ENCODE measurements at places on chromosomes 2 and 18.

- DNase-seq, result no peak
Measured at GRCh38 chr2:61707984-61708852, 145.6 kb downstream of the FAM161A start.

GRCh38 chr18:11064106-11064505 lies 85.3 kb downstream of the PIEZO2 start:
- no peak for DNase-seq

GRCh38 chr2:100739735-100740432 lies 80.1 kb upstream of the NPAS2 start:
- DNase-seq, result no peak

- DNase-seq, result no peak
Measured at GRCh38 chr2:128779301-128780095, 460.8 kb upstream of the HS6ST1 start.

DNA sequence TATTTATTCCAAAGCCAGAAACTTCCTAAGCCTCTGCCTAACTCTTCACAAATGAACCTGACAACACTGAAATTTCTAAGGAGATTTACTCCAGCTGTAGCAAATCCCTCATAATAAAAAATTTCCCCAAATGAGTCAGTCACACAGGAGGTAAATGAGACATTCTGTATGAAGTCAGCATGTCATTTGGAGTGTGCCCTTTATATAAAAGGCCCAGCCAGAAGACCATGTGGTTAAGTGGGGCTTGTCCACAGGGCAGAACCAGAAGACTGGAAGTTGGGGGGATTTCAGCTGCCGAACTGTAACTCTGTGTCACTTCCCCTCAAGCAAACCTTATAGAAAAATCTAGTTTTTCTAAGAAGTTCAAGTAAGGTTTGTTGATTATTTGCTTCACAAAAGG lies 30.2 kb downstream of the NRP2 start:
- no peak for DNase-seq

GRCh38 chr2:26847307-26847654 lies 651 bp upstream of the DPYSL5 start:
- DNase-seq, result no peak

DNA sequence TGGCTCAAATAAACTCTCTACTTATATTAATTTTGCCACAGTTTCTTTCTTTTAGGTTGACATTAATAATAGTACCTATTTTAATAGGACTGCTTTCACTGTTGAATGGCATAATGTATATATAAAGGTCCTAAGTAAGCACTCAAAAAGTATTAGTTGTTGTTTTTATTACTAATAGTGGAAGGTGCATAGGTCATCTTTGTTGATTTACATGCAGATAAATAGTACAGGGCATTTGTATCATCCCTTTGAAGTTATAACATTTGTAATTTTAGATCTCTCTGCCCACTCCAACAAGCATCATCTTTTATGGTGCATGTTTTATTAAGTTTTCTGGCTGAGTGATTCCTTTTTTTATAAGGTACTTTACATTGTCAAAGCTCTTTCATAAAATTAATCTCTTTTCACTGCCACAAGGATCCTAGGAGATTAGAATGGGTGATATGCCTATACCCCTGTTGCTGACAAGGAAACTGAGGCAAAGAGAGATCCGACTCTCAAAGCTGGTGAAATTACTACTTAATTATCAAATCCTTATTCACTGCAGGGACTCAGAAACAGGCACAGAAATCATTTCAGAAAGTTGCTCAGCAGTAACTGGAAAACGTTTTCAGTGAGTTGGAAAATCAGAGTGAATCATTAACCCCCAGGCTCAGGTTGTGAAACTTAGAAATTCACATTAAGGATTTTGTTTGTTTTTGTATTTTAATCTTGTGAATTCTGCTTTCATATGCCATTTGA lies 299.6 kb downstream of the AGPS start:
- DNase-seq, result no peak

DNA sequence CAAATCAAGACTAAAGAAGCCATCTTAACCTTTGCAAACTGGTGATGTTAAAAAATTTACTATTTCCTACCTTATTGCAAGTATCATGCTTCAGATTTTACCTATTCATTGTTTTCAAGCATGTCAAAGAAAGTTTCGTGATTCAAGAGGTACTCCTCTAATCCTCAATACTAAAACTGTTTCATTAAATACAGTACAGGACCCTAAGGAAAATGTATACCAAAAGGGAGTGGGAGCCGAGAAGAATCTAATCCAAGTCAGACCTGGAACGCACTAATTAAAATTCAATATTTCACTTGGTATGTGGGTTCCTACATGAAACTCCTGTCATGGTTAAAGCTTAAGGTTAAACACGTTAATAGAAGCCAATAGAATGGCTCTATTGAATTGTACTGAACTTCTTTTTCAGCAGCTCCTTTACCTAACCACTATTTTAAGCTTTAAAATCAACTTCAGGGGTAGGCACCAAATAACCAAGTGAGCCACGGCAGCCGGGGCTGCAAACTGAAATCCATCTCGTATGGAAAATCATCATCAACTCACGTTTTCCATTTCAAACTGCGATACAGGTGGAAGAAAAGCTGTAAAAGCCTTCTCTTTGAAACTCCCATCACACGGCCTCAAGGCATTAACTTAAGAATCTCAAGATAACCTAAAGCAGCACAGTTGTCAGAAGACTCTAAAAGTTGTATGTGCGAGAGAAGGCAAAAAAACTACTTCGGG lies 188.8 kb downstream of the ZEB2 start:
- DNase-seq, result no peak

GRCh38 chr2:120231564-120231973 lies 8.4 kb upstream of the TMEM185B start:
- DNase-seq, result no peak

GRCh38 chr2:175535631-175536030 lies 354.1 kb upstream of the ATP5MC3 start:
- DNase-seq, result no peak

DNA sequence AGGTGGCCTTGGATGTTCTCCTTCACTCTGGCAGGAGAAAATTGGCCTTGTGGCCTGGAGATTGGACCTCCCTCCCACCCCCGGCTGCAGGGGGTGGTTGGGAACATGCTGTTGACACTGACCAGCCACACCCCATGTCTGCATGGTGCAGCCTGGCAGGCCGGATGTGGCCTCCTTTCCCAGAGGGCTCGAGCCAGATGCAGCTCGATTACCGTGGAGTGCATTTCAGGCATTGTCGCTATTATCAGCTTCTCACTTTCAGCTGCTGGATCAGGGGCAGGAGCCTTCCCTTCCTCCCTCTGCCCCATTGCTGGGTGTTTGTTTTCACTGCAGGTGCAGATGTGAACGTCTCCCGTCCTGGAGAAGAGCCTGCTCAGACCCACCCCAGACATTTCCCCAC lies 211.0 kb upstream of the SIX2 start:
- no peak for DNase-seq

GRCh38 chr2:187377340-187377739 lies 70.7 kb downstream of the CALCRL start:
- no peak for DNase-seq

- DNase-seq, result no peak
Measured at GRCh38 chr18:62877411-62878221, 162.3 kb downstream of the PHLPP1 start.

GRCh38 chr2:101328474-101329007 lies 20.0 kb upstream of the RNF149 start:
- no peak for DNase-seq

- DNase-seq, result no peak
Measured at GRCh38 chr2:140154271-140154670, 1374.1 kb upstream of the NXPH2 start.

- DNase-seq, result no peak
Measured at GRCh38 chr2:133521146-133521745, 47.0 kb downstream of the NCKAP5 start.

- DNase-seq, result no peak
Measured at GRCh38 chr2:238649123-238649522, 198.8 kb upstream of the TWIST2 start.

DNA sequence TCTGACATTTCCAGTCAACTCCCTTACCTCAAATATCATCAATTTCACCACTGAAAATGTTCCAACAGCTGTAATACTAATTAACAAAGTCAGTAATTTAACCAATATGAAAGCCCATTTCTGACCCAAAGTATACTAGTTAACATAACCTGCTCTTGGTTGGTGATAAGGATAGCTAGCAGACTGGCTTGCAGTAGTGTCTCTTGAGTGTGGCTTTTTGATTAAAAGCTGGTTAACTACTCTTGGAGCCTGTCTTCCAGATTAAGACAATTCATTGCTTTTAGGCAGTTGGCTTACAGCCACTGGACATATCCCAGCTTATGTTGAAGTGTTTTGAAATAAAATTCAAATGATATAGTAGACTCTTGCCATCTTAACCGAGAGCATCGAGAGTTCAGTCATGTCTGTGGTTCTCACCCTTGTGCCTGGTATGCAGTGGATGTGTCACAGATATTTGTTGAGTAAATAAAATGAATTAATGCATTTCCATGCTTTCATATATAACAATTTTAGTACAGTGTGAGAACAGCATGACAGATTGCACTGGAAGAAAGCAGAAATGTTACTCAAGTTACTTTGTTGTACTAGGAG lies 158.1 kb downstream of the TANC1 start:
- no peak for DNase-seq

DNA sequence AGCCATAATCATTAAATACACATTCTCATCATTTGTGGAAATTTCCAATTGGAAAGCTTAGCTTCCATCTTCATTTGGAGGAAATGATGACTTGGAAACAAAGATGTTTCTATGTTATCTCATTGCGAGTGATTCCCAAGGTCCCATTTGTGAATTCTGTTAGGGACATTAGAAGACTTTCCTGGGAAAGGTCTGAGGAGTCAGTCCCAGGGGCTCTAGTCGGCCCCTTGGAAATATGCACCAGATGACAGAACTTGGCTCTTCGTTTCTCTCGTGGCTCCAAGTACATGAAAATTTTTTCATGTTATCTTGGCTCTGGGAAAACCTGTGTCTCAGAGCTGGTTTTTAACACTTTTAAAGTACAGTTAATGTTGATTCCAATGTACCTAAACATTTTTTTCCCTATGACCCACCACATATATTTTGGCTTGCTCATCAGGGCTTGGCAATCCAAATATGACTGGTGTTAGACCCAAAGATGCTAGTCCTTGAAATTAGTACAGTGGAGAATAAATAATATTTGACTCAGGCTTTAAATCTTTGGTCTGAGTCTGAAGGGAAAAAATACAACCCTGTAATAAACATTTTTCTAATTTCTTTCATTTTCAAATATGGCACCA lies 15.4 kb upstream of the CAVIN2 start:
- DNase-seq, result no peak

GRCh38 chr2:74679615-74680014 lies 25.6 kb downstream of the SEMA4F start:
- no peak for DNase-seq

DNA sequence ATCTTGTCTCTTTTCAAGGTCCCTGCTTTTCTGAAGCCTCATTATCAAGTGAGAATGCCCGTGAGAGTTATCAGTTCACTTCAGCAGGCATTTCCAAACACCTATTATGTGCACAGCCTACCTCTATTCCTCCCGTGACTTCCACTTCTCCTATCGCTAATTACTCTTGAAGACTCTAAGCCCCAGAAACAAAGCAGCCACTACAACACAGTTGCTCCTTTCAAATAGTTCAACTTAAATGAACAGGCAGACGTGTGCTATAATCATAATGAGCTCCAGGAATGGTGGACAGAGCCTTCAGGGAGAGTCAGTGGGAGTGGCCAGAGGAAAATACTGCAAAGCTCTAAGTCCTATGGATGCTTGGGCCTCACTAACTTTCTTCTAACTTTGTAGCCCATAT lies 159.0 kb downstream of the RDH14 start:
- no peak for DNase-seq

GRCh38 chr18:34121200-34121721 lies 103.5 kb downstream of the NOL4 start:
- DNase-seq, result no peak

DNA sequence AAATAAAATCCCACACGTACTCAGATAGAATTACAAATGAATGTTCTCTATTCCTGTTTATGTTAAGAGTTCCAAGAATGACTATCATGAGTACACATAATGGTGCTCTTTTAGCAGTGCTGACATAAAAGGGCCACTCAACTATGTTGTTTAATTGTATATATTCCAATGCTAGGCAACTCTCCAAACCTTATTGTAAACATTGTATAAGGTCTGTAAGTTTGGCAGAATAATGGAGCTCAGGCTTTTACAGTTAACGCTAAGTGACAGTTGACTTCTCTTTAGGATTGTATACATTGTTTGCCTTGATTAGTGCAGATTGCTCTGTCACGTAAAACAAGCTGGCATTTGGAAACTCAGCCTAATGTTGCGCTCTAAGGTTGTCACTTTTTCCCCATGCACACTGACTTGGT lies 20.8 kb downstream of the RBMS1 start:
- no peak for DNase-seq

GRCh38 chr2:151809073-151809383 lies 19.2 kb downstream of the ARL5A start:
- no peak for DNase-seq

DNA sequence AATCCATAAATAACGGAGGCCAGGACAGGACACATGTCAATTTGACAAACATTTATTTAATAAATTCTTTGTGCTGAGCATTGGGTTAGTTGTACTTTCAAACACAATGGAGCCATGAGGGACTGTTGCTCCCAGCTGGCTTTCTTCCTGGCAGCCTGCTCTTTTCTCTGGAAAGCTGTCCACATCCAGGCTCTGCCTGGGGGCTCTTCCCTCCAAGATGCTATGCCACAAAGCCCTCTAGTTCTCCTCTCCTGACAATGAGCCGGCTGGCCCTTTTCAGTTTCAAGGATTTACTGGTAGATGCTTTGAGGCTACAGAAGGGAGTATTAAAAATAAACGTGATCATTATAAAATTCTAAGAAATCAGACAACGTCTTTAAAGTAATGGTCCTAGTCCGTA lies 44.1 kb upstream of the SLC14A2 start:
- DNase-seq, result no peak

- DNase-seq, result no peak
Measured at GRCh38 chr2:24920809-24921441, 888 bp upstream of the ADCY3 start.

DNA sequence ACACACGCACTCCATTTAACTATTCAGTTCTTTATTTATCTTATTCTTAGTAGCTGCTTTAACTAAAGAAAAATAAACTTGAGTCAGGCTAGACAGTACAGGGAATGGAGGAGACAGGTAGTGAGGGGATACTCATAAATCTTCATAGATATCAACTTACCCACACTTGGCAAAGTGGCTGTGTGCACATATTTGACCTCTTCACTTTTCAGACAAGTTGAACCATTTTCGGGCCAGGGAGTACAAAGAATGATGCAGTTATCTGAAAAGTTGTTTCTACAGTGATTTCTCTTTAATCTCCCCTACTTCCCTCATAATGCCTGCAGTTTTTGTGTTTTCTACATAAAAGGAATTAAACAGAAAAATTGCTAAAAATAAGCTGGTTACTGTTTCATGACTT lies 307.5 kb downstream of the GULP1 start:
- no peak for DNase-seq

- DNase-seq, result no peak
Measured at GRCh38 chr18:80029690-80030089, 4.5 kb upstream of the RBFA start.

All from stimulated activated CD4-positive, alpha-beta T cell treated with anti-CD3 and anti-CD28 coated beads, Interleukin-1b, Interleukin-23, amount 100 ng/mL, for 1 hour (primary cell).